Activated CD8-positive, alpha-beta memory T cell treated with anti-CD3 and anti-CD28 coated beads, Interleukin-2, amount 50 U/mL, for 48 hours (primary cell): ENCODE measurements at places on chromosomes 6 and 20.
A peak's percentile ranks its signal among the peaks of the same experiment; 100 is the strongest.

GRCh38 chr6:5084360-5084780 is 771 bp upstream of the PPP1R3G start:
- DNase-seq: no peak

DNA sequence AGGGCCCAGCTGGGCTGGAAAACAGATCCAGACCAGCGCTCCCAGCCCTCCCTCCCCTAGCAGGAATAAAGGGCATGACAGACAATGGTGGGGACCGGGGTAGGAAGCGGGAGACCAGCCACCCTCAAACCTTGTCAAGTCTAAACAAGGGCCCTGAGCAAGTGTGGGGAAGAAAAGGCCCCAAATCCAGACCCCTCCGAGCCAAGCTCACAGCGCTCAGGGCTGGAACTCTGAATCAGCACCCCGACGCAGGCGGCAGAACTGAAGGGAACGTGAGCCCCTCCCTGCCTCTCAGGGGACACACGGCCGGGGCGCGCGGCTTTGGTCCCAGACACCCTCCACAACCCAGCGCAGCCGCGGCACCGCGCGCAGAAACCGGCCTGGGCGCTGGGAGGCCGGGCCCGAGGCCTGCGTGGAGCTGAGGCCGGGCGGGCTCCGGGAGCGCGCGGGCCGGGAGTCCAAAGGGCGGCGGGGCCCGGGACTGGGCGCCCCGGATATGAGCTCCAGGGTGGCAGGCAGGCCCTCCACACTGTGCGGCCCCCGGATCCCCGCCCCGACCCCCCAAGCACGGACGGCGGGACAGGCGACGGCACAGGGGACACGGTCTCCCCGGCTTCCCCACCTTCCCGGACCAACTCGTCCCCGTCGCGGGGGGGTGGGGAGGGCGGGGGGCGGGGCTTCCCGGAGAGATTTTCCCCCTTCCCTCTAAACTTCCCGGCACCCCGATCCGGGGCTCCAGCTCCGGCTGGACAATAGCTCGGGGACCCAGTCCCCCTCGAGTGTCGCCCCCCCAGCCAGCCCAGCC is 641 bp downstream of the TEAD3 start:
- DNase-seq: peak; percentile 62

DNA sequence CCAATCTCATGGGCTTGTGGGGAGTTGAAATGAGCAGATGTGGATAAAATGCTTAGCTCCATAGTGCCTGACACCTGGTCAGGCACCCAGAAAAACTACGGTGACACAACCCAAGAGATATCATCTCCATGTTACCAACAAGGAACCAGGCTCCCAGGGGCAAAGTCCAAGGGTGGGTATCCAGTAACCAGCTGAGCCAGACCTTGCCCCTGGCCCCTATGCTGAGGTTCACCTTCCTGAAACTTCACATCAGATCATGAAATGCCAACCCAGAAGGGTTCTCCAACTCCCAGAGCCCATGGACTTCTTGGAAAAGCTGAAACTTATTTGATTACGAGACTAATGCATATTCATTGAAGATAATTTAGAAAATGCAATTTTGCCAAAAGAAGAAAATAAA is 141.8 kb upstream of the KCNG1 start:
- no peak for DNase-seq

DNA sequence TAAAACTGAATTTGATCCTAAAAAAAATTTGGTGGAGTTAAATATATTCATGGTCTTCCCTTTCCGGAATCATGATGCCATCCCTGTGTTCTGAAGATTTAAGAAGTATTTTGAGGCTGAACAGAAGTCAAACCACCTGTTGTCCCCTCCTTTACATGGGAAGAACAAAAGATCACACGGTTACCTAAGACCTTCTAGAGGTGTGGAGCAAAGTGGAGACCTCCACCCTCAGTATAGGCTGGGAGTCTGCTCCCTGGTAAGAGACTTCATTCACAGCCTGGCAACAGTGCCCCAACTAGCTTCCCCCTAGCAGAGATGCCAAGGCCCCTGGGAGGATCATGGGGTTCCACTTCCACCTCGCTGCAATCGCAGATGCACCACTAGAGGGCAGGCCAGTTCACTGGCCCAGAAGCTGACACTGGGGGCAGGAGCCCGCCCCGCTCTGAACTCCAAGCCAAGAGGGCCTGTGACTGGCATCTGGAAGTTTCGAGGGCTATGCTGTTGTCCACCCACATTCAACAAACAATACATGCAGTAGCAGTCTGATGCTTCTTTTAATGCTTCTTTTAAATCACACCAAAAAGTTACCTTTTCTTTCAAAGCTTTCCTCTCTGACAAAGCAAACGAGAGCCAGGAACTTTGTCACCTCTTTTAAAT is 19.5 kb upstream of the UBE2J1 start:
- peak; percentile 88 for DNase-seq

DNA sequence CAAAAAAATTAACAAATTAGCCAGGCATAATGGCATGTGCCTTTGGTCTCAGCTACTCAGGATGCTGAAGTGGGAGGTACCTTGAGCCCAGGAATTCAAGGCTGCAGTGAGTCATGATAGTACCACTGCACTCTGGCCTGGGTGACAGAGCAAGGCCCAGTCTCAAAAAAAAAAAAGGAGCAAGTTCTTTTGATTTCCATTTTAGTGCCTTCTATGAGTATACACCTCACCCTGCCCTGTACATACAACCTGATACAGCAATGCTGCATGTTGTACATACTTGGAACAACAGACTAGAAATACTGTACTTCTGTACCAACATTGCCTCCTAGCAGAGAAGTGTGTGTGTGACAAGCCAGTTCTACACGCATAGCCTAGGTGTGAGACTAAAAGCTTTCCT is 97.3 kb upstream of the CARMIL1 start:
- DNase-seq: no peak

GRCh38 chr20:59812286-59813125 is 120.9 kb downstream of the SYCP2 start:
- no peak for DNase-seq

DNA sequence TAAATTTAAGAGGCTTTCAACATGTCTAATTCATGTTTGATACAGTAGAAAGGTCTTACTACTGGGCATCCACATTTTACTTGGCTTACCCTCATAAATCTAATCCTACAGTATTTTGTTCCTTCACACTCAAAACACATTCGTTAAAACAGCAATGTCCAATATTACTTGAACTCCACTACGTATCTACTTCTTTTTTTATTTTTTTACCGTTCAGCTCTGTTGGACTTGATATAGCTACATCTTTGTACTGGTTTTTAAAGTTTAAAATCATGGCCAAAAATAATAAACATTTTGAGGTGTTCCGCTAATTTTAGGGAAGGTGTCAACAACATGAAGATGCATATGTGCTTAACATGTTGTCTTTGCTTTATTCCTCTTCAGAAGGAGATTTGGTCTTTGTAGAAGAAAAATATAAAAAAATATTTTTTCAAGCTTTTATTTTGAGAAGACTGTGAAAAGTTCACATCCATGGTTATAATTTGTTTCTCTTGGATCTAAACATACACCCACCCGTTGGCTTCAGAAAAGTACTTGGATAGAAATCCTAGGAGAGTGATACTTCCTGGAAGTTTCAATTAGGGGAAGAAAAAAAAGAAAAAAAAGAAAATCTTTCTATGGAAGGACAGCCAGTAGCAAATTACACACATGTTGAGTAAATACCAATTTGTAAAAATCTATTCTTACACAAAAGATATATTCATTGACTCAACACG is 71.5 kb downstream of the EPB41L2 start:
- DNase-seq: no peak

DNA sequence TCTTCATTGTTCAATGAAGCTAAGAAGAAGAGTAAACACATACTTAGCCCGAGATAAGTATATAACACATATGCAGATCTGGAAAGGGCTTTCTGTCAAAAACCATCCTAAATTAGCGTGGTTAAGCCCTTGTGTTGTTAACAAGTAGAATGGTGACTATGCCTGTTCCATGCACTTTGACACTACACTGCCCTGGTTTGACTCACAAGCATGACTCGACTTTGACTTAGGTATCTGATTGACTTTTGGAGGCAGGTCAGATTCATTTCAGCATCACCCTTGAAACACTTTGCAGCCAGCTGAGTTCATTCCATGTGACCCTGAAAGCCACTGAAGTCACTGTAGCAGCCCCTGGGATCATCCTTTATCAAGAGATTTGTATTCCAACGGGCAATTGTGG is 239.8 kb downstream of the TBX18 start:
- no peak for DNase-seq

DNA sequence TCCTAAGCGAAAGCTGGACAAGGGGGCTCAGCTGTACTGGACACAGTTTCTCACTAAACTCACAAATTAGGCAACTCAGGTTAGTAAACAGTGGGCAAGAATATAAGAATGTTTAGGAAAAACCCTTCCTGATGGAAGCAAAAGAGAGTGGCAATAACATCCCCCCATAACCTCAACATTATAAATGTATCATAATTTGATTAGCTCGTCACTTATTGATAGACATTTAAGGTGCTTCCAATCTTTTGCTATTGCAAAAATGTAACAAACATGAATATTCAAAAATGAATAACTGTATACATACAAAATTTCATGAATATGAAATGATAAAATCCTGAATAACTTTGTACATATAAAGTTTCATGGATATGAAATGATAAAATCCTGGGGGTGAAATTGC is 415.7 kb downstream of the EPM2A start:
- DNase-seq: no peak

DNA sequence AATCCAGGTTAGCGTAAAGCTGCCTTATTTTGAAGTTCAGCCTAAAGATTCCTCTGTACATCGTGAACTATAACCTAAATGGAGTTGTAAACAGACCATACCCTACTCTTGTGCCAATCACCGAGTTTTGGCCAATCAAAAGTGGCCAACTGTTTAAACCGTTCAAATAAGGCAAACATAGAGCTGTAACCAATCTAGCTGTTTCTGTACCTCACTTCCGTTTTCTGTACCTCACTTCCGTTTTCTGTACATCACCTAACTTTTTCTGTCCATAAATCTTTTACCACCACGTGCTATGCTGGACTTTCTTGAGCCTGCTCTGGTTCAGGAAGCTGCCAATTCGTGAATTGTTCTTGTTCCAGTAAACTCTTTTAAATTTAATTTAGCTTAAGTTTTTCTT is 39.7 kb downstream of the LBP start:
- DNase-seq: no peak

- no peak for DNase-seq
These were observed 195.4 kb downstream of the BTBD3 start for GRCh38 chr20:12113075-12113467.

DNA sequence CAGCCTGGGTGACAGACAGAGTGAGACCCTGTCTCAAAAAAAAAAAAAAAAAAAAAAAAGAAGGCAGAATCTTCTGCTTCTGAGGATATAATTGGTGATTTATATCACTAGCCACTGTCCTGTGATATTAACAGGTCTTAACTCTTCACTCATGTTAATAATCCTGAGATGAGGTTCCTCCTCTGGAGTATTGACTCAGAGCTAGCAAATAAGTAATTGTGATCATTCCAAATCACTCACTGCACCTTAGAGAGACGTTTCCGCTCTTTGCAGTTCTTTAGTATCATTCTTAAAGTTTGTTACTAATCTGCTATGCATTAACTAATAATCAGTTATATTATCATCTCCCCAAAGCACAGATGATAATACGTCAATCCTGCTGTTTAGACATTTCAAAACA is 41.6 kb upstream of the NOX3 start:
- no peak for DNase-seq

- no peak for DNase-seq
These were observed 33.2 kb downstream of the RNF144B start for GRCh38 chr6:18420328-18420727.

DNA sequence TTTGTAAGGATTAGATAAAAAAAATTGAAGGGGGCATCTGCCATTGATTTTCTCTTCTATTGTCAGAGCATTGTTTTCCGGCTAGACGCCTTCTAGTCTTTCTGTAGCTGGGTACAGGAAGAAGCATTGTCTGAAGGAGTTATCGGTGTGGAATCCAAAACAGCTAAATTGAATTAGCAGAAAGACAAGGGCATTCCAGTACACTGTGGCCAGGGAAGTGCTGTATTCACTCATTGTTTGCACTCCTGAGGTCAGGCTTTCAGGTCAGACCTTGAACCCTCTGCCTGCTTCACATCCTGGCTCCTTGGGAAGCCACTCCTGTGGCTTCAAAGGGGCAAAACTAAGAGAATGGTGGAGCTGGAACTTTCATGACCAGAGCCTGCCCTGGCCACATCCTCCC is 81.1 kb upstream of the SNAP25 start:
- no peak for DNase-seq

DNA sequence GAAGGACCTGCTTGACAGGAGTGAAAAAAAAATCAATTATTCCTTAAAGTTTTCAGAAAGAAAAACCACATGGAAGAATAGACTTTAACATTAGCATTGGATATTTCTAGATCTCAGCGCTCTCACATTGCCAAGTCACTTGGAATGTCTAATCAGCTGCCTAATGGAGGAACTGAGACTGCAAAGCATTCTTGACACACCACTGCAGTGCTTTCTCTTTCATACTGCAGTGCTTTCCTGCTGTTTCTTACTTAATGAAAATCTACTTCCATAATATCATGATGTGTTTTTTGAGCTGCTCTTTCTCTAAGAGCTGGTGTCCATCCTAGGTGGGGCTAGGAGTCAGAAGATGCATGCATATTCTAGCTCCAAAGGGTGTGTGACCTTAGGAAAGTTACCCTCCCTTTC is 20.4 kb upstream of the MCM3 start:
- no peak for DNase-seq

DNA sequence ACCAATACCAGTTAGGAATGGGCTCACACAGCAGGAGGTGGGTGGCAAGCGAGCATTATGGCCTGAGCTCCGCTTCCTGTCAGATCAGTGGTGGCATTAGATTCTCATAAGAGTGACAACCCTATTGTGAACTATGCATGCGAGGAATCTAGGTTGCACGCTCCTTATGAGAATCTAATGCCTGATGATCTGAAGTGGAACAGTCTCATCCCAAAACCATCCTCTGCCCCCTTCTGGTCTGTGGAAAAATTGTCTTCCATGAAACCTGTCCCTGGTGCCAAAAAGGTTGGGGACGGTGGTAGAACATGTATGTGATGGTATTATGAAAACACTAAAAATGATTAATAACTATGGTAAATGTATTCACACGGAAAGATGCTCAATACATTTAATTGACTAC is 99.7 kb upstream of the HIVEP1 start:
- no peak for DNase-seq

DNA sequence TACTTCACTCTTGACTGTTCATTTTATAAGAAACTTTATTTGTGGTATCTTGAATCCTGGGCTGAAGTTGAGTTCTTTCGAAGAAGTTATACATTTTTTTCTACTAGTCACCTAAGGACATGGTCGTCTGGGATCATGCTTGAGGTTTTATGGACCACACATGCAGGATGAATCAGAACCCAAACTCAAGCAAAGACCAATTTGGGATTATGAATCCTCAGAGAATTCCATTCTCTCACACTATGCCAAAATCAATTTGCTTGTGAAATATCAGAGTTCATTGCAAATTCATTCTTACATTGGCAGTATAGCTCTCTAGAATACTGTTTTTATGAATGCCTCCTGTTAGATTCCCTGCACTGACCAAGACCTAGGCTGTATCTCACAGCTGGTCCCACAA is 114.3 kb upstream of the HDAC2 start:
- DNase-seq: no peak

- no peak for DNase-seq
These were observed 23.3 kb downstream of the BCAS1 start for GRCh38 chr20:54047048-54047447.

- no peak for DNase-seq
These were observed 88.4 kb downstream of the ID4 start for GRCh38 chr6:19925533-19925932.

GRCh38 chr6:4568138-4568537 is 208.1 kb upstream of the CDYL start:
- DNase-seq: no peak
